ENCODE measurements at places on chromosomes 7 and 10.

GRCh38 chr7:51034521-51035264 lies 252.0 kb upstream of the GRB10 start:
- DNase-seq = peak; percentile 89

DNA sequence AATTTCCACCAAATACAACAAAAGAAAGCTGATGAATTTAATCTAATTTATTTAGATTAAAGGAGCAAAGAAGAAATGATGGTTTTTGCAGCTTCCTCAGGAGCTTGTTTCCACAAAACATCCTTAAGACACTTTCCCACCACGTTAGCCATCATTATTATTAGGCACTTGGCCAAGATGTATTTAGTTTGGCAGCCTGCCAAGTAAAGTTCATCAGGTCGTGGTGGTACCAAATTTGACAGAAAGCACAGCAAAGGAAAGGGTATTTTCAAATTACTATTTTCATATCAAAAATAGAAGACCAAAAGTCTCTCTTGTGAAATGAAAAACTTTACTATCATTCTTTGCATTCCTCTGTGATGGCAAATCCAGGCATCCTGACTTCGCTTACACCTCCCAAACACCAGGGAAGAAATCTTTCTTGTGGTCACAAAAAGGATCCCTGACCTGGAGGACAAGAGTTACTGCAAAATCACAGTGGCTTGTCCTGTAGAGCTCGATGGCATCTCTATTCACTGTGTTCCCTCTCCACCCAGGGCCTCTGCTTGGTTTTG lies 123.1 kb upstream of the INHBA start:
- DNase-seq = peak; percentile 28

- DNase-seq = peak; percentile 52
These were observed 37.1 kb upstream of the TOMM7 start for GRCh38 chr7:22859641-22860290.

- DNase-seq = no peak
These were observed 1.6 kb downstream of the VSTM4 start for GRCh38 chr10:49113741-49114141.

- peak; percentile 89 for DNase-seq
These were observed 69.0 kb upstream of the VOPP1 start for GRCh38 chr7:55641273-55641691.

GRCh38 chr10:59905066-59905730 lies 1.2 kb downstream of the CCDC6 start:
- DNase-seq = peak; percentile 51

DNA sequence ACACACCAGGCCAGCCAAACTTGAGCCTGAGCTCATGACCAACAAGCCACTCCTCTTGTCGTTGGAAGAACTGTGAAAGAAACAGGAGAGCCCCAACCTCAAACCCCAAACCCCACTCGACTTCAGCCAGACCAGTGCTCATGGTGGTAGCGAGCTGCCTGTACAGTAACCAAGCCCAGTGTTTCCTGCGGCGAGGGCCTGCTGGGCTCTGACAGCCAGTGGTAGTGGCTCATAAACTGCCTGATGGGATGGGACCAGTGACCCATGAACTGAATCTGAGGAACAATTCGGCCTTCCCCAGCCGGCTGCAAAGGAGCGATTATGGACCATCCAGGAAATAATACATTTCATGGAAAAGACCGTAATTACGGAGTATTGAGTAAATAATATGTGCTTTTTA lies 191.9 kb downstream of the RPS24 start:
- DNase-seq = no peak

GRCh38 chr10:119344381-119344780 lies 137.0 kb downstream of the GRK5 start:
- no peak for DNase-seq

GRCh38 chr7:43791665-43792064 lies 33.2 kb downstream of the BLVRA start:
- DNase-seq = no peak

DNA sequence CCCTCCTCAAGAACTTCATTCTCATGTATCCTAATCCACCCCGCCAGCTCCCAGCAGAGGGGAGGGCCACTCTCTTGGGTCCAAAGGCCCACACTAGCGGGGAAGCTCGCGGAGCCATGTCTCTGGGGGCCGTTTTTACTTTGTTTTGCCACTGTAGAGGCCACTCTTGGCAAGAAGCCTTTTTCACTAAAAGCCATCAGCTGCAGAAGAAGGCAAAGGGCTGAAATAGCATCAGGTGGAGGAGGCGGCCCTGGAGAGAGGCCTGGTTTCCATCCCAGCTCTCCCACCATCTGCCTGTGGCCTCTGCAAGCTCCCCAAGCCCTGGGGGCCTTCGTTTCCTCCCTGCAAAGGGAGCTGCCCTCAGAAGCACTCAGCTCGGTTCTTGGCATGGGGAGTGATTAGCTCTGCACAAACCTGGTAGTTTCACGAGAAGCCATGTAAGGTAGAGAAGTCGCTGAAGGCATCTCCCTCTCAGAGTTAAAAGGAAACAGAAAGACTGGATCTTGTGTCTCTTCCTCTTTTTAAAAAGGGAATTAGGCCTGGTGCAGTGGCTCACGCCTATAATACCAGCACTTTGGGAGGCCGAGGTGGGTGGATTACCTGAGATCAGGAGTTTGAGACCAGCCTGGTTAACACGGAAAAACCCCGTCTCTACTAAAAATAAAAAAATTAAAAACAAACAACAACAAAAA lies 70.3 kb downstream of the PARP12 start:
- no peak for DNase-seq

DNA sequence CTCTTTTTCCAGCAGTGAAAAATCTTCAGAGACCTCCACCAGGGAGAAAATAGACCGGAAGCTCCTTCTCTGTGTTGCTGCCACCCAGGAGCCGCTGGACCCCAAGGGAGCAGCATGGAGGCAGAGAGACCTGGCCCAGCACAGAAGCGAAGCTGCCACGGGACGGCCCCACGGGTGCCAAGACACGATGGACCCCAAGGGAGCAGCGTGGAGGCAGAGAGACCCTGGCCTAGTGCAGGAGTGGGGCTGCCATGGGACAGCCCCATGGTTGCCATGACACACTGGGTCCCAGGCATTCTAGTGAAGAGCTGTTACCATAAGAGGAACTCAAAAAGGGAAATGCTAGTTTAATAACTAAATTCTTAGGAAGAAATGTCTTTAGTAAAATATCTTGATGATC lies 186.3 kb downstream of the PTPRN2 start:
- no peak for DNase-seq

DNA sequence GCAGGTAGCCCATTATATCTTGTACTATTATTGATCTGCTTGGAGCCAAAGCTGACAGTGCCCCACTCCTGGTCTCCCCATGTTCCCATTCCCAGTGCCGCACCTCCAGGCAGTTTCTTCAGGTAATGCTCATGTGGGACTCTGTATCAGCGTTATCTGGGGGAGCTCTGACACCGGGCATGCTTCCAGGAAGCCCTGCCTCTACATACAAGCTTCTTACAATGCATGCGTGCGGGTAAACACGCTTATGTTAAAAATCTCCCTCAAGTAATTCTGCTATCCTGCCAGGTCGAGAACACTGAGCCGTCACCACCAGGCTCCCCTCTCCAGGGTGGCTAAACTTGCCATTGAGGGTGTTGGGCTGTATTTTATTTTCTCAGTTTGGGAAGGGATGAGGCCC lies 61.6 kb upstream of the LBX1 start:
- no peak for DNase-seq

GRCh38 chr7:152117356-152117755 lies 91.9 kb downstream of the GALNT11 start:
- no peak for DNase-seq

GRCh38 chr10:53022611-53023088 lies 250.1 kb upstream of the MBL2 start:
- DNase-seq = no peak

GRCh38 chr10:95456516-95456915 lies 104.7 kb downstream of the SORBS1 start:
- DNase-seq = no peak

GRCh38 chr7:116970238-116970910 lies 17.1 kb downstream of the ST7 start:
- DNase-seq = no peak

GRCh38 chr7:1975581-1975980 lies 257.2 kb downstream of the MAD1L1 start:
- DNase-seq = no peak

GRCh38 chr10:110365356-110366143 lies 60.8 kb upstream of the SMNDC1 start:
- DNase-seq = no peak

- DNase-seq = no peak
These were observed 219.1 kb downstream of the PHTF2 start for GRCh38 chr7:78017591-78018100.

DNA sequence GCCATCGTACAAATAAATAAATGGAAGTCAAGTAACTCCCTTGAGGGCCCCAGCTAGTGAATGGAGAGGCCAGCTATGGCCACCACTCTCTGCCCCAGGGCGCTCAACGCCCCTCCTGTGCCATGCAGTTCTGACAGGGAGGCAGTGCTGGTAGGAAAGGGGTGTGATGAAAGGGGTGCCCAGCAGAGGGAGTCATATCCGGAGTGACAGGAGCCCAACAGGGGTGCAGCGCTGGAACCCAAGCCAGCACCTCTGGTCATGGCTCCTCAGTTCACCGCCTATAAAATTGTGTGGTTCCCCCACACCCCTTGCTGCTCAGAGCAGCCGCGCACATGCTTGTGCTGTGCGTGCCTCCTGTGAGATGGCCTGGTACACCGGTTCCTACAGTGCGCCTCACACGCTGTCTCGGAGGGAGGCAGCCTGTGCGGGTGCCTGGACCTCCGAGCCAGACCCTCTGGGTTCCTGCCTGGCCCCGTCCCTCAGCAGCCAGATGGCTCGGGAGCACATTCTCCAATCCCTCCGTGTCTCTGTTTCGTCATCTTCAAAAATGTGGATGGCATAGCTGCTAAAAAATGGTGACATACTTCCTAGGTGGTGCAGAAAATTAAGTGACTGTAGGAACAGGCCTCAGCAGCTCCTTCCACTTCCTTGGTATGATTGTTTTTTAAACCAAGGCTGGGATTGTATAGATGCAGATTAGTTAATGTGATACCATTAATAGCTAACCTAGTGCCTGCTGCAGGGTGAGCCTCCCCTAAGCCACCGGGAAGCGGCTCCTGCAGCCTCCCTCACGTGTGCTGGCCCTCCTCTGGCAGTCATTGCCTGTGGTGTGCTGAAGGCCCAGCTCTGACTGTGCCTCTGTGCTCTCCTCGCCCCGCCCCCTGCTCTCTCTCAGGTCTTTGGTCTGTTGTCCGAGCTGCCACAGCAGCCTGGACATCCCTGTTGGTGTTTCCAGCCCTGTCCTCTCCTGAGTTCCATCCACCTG lies 125.8 kb downstream of the EGFR start:
- DNase-seq = no peak

GRCh38 chr7:107446988-107447387 lies 22.9 kb upstream of the GPR22 start:
- peak; percentile 18 for DNase-seq

DNA sequence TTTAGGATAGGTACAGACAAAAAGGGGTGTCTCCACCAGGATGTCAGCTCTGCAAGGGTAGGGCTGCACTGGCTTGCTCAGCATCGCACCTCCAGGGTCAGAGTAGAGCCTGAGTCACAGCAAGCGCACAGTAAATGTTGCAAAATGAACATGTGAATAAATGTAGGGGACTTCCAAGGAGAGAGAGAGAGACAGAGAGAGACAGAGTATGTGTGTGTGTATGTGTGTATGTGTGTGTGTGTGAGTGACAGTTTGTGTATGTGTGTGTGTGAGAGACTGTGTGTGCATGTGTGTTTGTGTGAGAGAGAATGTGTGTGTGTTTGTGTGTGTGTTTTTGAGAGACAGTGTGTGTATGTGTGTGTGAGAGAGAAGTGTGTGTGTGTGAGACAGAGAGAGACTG lies 163.3 kb downstream of the RPS24 start:
- peak; percentile 18 for DNase-seq

- no peak for DNase-seq
These were observed 900 bp downstream of the CDHR1 start for GRCh38 chr10:84195044-84195830.

- DNase-seq = no peak
These were observed 22.4 kb upstream of the CYTH3 start for GRCh38 chr7:6294839-6295238.

DNA sequence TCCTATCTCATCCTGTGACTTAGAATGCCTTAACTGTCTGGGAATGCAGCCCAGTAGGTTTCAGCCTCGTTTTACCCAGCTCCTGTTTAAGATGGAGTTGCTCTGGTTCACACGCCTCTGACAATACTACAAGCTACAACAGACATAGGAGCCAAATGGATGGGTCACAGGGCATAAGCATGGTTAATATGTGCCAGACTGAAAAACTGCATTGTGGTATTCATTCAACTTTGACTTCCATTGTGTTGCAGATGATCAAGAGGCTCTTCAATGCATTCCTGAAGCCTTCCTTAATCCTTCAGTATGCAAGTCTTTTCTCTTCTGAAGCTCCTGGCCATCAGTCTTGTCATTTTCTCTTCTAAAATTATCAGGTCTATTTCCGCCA lies 20.3 kb upstream of the RNF32 start:
- no peak for DNase-seq
